AML-193 (cell line): ENCODE measurements at places on chromosomes 7 and 10.

DNA sequence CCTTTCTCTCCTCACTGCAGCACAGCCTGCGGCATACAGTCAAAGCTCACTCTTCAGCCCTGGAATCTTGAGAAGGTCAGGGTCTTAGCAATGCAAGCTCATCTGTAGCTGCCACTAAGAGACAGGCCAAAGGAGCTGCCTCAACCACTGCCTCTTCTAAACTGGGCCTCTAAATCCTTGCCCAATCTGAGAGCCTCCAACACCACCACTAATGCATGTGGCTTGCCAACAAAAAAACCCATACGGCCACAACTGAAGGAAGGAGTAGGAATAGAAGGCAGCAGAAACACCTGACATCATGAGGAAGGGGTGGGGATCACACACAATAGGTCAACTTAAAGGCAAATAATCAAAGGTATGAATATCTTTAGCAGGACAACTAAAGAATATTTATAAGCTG is 183.8 kb downstream of the SRPK2 start:
- no peak for DNase-seq

- no peak for DNase-seq
Measured at GRCh38 chr10:24206334-24206733, 2.6 kb upstream of the KIAA1217 start.

DNA sequence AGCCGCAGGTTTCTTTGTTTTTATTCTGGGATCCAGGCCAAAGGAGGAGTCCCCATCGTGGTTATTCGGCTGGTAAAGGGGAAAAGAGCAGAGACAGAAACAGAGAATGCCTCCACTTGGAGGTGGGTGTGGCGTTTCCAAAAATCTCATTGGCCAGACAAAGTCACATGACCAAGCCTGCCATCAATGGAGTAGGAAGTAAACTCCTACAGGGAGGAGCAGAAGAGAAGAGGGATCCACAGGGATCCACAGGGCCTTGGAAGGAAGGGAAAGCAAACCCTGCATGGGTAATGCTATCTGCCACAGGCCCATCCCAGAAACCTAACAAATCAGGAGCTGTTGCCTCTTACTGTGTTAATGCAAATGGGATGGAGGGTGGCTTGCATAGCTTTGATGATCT is 425.7 kb upstream of the GALNT17 start:
- DNase-seq = no peak

GRCh38 chr10:26859241-26860101 is 1.3 kb downstream of the ABI1 start:
- no peak for DNase-seq

DNA sequence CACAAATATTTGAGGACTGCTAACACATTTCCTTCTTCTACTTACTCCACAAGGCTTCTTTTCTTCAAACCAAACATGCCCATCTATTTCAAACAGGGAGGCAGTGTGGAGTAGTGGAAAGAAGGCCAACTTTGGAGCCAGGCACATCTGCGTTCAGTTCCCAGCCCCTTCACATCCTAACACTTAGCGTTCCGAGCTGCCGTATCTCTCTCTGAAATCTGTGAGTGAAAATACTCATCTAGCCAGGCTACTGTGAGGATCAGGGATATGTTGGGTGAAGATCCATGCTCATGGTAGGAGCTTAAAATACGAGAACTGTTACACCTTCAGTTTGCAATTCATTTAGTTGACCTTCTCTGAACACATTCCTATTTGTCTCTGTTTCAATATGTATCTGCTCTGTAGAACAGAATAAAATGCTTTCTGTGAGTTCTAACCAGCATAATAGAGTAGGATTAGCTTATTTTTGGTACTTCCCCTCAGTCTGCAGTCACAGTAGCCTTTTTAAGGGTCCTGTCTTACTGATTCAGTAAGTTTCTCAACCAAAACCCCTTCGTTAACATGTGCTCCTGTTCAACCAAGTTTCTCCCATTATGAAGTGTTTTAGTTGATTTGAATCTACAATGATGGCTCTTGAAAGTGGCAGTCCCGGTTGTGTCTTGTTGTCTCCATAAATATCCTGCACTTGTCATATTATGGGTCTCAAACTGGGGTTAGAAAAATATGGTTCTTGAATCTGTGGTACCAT is 3.3 kb upstream of the MEST start:
- DNase-seq = no peak

GRCh38 chr7:47663851-47664250 is 81.9 kb upstream of the TNS3 start:
- DNase-seq = no peak

GRCh38 chr10:101660256-101660655 is 34.7 kb downstream of the FBXW4 start:
- no peak for DNase-seq

- DNase-seq = no peak
Measured at GRCh38 chr10:113259576-113260226, 293.2 kb upstream of the HABP2 start.
